Osteoblast (primary cell): ENCODE measurements at places on chromosomes 12 and 14. TPM values are rescaled to one million over a fixed set of nuclear protein-coding genes. Genes with fewer than 3 reads are reported as not detected.

GRCh38 chr14:60329274-60329673 lies 80.3 kb downstream of the PPM1A start:
- H3K4me1 ChIP-seq = no peaks in the 10 kb centered on the region
- peaks cover 27% of the 10 kb centered on the region for H3K27me3 ChIP-seq
- DNase-seq = no peak
- H3K27ac ChIP-seq = no peak overlapping the region
- no peaks in the 10 kb centered on the region for H3K36me3 ChIP-seq

- no peak overlapping the region for H3K4me3 ChIP-seq
- no peaks in the 10 kb centered on the region for H3K27me3 ChIP-seq
- no peak for DNase-seq
- H3K4me1 ChIP-seq = no peaks in the 10 kb centered on the region
Observed at GRCh38 chr12:120480211-120480610, 10.7 kb upstream of the SRSF9 start.

DNA sequence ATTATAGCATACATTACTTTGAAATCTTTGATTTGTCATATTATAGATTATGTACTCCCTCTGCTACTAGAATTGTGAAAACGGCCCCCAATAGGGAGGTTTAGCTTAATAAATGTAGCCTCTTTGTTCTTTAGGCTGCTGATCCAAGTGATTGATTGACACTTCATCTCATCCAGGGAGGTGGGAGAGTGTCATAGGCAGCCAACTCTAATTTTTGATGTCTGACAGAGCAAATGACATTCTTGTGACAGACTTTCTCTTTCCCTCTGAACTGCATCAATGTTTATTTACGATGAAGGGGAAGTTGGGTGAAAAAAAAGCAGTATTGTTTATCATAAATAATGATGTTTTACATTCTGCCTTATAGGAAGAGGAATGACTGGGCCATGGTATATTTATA lies 221.4 kb downstream of the MDGA2 start:
- no peaks in the 10 kb centered on the region for H3K4me1 ChIP-seq
- H3K27ac ChIP-seq = no peak overlapping the region
- no peak for DNase-seq
- no peaks in the 10 kb centered on the region for H3K27me3 ChIP-seq
- no peaks in the 10 kb centered on the region for H3K36me3 ChIP-seq

- H3K36me3 ChIP-seq = no peaks in the 10 kb centered on the region
- H3K4me1 ChIP-seq = peaks cover 19% of the 10 kb centered on the region
- no peaks in the 10 kb centered on the region for H3K27me3 ChIP-seq
- no peak overlapping the region for H3K4me3 ChIP-seq
Observed at GRCh38 chr12:108637222-108637971, 3.7 kb upstream of the SELPLG start.

DNA sequence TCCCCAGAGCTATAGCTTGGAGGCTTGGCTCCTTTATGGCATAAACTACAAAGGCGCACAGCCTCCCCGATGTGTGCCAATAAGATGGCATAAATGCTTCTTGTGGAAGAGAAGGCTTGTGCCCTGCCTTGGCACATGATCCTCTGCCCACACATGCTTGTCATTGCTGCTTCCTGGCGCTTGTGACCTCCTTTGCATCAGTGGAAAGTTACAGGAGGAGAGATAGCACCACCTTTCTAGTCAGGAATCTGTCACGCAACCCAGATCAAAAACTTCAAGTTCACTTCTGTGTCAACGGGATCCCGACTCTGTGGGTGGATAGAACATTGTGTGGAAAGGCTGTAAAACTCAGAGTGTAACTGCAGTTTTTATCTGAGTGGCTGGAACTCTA lies 183.8 kb upstream of the HIF1A start:
- H3K27me3 ChIP-seq = no peaks in the 10 kb centered on the region
- H3K4me3 ChIP-seq = no peak overlapping the region

GRCh38 chr12:49708851-49709250 lies 1.6 kb upstream of the FMNL3 start:
- H3K36me3 ChIP-seq = no peaks in the 10 kb centered on the region
- DNase-seq = no peak
- peaks cover 25% of the 10 kb centered on the region for H3K4me1 ChIP-seq
- H3K27ac ChIP-seq = no peak overlapping the region
- H3K4me3 ChIP-seq = no peak overlapping the region

GRCh38 chr14:63899953-63900352 lies 47.1 kb downstream of the SYNE2 start:
- H3K36me3 ChIP-seq = no peaks in the 10 kb centered on the region
- peaks cover 28% of the 10 kb centered on the region for H3K4me1 ChIP-seq
- H3K4me3 ChIP-seq = no peak overlapping the region
- DNase-seq = no peak

- peak overlapping the region; percentile 53 for H3K27ac ChIP-seq
- DNase-seq = peak; percentile 91
- H3K4me1 ChIP-seq = peaks cover 25% of the 10 kb centered on the region
- no peaks in the 10 kb centered on the region for H3K36me3 ChIP-seq
- H3K27me3 ChIP-seq = no peaks in the 10 kb centered on the region
Observed at GRCh38 chr12:104596134-104596799, 139.5 kb downstream of the CHST11 start.

GRCh38 chr14:34018564-34019244 lies 67.8 kb upstream of the EGLN3 start:
- H3K27ac ChIP-seq = no peak overlapping the region
- H3K4me1 ChIP-seq = no peaks in the 10 kb centered on the region
- peaks cover 2% of the 10 kb centered on the region for H3K27me3 ChIP-seq

DNA sequence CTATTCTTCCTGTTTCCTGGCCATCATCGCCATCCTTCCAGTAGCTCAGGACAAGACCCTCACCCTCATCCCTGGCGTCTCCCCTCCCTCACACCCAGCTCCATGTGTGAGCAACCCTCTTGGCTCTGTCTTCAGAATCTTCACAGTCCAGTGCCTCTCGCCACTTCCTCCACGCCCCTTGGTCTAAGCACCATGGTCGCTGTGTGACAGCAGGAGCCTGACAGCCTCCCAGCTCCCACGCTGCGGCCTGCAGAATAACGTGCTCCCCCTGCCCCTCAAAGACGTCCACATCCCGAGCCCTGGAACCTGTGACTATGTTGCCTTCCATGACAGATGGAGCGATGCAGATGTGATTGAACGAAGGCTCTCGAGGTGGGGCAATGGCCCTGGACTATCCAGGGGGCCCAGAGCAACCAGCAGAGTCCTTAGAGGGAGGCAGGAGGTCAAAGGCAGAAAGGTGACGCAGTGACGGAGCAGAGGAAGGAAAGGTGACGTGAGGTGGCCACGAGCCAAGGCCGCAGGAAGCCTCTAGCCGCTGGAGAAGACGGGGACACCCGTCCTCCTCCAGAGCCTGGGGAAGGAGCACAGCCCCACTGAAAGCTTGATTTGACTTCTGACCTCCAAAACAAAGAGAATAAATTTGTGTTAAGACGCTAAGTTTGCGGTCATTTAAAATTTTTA lies 139.8 kb downstream of the CALM1 start:
- no peaks in the 10 kb centered on the region for H3K27me3 ChIP-seq
- H3K36me3 ChIP-seq = no peaks in the 10 kb centered on the region
- H3K27ac ChIP-seq = no peak overlapping the region
- no peak overlapping the region for H3K4me3 ChIP-seq

DNA sequence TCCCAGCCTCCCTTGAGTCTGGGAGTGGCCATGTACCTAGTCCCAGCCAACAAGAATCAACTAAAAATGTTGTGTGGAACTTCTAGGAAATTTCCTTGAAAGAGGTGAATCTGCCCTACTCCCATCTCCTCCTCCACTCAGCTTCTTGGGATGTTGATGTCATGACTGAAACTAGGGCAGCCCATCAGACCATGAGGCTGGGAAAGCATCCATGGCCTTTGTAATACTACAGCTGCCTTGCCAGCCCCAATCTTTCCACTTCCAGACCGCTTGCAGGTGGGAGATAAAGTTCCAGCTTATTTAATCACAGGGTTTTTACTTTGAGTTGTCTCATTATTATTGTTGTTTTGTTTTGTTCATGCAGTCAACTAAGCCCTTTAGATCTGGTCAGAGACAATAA lies 170.3 kb upstream of the LMNTD1 start:
- H3K4me3 ChIP-seq = no peak overlapping the region
- peaks cover 16% of the 10 kb centered on the region for H3K4me1 ChIP-seq
- H3K36me3 ChIP-seq = no peaks in the 10 kb centered on the region
- no peak overlapping the region for H3K27ac ChIP-seq
- no peak for DNase-seq
- H3K27me3 ChIP-seq = peaks cover 3% of the 10 kb centered on the region

The PMCH gene
- not detected in 2 replicates for total RNA-seq

The PTPRQ gene
- 5.3 and 5.4 TPM in 2 replicates for total RNA-seq

The FOXG1 gene
- under 0.01 TPM in 1 of 2 replicates, not detected in the other for total RNA-seq

The RNF31 gene
- total RNA-seq = 43.9 and 49.6 TPM in 2 replicates

The FLVCR2 gene
- 1.5 and 1.8 TPM in 2 replicates for total RNA-seq

The ALG10 gene
- 6.9 and 9.7 TPM in 2 replicates for total RNA-seq
